ENCODE measurements at places on chromosomes 1 and 21.

- no peak for DNase-seq
Measured at GRCh38 chr1:81004011-81004410, 796.7 kb upstream of the ADGRL2 start.

- DNase-seq: no peak
Measured at GRCh38 chr1:21384620-21385019, 55.3 kb upstream of the NBPF3 start.

GRCh38 chr1:56920591-56921001, 45.2 kb downstream of the C8B start:
- DNase-seq: no peak

GRCh38 chr1:200437556-200438203, 27.8 kb upstream of the ZNF281 start:
- no peak for DNase-seq

DNA sequence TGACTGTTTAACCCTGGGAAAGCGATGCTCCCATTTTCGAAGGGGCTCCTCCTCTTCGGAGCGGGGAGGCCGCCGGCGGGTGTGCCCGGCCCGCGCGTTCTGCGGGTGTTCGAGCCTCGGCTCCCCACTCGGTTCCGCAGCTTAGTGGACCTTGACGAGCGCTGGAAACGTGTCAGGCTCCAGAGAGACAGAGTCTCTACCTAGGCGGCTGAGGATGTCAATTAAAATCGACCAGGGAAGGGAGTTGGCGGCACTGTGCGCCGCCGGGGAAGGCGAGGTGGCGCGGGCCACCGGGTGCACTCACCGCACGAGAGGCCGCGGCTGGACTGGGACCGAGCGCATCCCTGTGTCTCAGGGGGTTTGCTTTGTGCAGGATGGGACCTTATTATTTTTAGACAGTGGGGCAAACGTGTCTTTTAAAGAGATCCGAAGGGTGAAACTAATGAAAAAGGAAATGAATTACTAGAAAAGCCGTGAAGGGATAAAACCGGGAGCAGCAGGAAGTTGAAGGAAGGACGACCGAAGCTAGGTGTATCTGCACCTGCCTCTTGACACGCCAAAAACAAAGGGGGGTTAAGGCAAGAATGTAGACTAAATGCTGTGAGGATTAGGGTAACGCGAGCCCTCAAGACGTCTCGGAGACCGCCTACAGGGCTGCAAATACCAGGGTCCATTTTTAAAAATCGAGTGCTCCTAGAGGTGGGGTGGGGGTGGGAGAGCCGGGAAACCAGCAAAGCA, 5.6 kb downstream of the LHX4 start:
- no peak for DNase-seq

GRCh38 chr1:112033439-112034120, 44.1 kb upstream of the KCND3 start:
- no peak for DNase-seq

GRCh38 chr1:27333717-27334279, 8.0 kb upstream of the SYTL1 start:
- no peak for DNase-seq

DNA sequence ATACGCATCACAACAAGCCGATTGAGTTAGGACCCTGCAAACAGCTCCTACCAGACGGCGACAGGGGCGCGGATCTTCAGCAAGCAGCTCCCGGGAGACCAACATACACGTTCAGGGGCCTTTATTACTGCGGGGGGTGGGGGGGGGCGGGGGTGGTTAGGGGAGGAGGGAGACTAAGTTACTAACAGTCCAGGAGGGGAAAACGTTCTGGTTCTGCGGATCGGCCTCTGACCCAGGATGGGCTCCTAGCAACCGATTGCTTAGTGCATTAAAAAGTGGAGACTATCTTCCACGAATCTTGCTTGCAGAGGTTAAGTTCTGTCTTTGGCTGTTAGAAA, 162.0 kb downstream of the RUNX1 start:
- no peak for DNase-seq

- no peak for DNase-seq
Measured at GRCh38 chr1:20401405-20402010, 84.5 kb downstream of the CAMK2N1 start.

GRCh38 chr1:244302876-244303609, 148.7 kb downstream of the ADSS2 start:
- no peak for DNase-seq

DNA sequence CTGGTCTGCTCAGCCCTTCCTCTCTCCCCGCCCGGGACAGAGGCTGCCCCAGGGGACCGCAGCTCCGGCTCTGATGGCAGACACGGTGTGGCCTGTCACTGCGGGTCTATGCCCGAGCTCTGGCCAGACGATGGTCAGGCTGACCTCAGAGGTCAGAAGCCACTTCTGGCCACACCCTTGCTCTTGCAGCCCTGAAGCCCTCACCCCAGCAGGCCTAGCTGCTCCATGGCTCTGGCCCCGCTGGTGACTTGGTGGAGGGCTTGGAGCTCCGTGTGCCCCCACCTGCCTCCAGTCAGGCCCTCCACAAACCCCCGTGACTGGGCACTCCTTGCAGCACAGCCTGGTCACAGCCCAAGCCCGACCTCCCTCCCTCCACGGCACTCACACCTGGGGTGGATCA, 47.6 kb downstream of the PRDM16 start:
- DNase-seq: no peak

- DNase-seq: peak; percentile 72
Measured at GRCh38 chr1:53328009-53328461, at the start of gene LRP8. LRP8 (minus strand) TSS chr1:53328070; CDS start chr1:53327912, 158 bp downstream.

GRCh38 chr1:111738133-111738435, 1.1 kb downstream of the INKA2 start:
- no peak for DNase-seq

GRCh38 chr21:44800971-44801467, 601 bp downstream of the UBE2G2 start:
- DNase-seq: no peak

Measured in activated naive CD4-positive, alpha-beta T cell (primary cell).